Activated CD4-positive, alpha-beta T cell treated with anti-CD3 and anti-CD28 coated beads for 4 hours (primary cell): ENCODE measurements at places on chromosomes 2 and 18.

DNA sequence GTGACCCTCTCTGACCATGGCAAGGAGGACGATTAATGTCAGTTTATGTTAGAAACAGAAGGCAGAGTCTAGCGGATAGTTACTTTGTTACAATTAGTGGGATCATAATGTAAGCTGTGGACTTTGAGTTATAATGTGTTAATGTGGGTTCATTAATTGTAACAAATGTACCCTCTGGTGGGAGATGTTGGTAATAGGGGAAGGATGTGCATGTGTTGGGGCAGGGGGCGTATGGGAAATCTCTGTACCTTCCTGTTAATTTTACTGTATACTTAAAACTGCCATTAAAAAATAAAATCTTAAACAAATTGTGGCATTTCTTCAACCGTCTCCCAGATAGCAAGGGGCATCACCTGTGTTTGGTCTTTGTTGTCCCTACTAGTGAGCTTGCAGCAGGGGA lies 4.8 kb downstream of the UBE2F start:
- DNase-seq, result no peak

DNA sequence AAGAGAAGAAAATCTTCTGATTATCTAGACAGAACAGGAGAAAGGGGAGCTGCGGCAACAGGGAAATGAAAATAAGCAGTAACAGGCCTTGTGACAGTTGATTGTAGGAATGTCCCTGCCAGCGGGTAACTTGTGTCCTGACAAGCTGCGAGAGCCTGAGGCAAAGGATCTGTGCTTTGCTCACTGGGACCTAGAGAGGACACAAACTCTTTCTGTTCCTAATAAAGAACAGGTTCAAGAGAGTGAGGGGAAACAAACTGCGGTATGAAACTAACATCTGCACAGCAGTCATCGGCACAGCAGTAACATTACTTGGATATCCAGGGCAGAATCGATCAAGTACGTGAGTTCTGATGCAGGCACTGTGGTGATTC lies 103.7 kb upstream of the THOC1 start:
- DNase-seq, result no peak

DNA sequence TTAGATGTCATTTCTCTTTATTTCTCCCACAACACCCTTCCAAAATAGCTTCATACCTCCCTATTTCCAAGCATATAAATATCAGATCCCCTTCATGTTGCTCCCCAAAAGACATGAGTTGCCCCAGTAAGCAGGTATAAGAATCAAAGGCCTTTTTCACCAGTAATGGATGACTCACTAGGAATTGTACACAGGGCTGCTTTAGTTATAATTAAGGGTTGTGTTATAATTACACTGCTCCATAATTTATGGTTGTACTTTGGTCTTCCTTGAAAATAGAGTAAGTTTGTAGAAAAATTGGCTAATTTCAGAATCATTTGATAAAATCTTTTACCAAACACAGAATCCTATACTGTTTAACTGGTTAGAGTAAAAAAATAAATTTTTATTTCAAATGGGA lies 8.8 kb upstream of the AQP4 start:
- no peak for DNase-seq

GRCh38 chr18:4276953-4277585 lies 178.0 kb downstream of the DLGAP1 start:
- no peak for DNase-seq

DNA sequence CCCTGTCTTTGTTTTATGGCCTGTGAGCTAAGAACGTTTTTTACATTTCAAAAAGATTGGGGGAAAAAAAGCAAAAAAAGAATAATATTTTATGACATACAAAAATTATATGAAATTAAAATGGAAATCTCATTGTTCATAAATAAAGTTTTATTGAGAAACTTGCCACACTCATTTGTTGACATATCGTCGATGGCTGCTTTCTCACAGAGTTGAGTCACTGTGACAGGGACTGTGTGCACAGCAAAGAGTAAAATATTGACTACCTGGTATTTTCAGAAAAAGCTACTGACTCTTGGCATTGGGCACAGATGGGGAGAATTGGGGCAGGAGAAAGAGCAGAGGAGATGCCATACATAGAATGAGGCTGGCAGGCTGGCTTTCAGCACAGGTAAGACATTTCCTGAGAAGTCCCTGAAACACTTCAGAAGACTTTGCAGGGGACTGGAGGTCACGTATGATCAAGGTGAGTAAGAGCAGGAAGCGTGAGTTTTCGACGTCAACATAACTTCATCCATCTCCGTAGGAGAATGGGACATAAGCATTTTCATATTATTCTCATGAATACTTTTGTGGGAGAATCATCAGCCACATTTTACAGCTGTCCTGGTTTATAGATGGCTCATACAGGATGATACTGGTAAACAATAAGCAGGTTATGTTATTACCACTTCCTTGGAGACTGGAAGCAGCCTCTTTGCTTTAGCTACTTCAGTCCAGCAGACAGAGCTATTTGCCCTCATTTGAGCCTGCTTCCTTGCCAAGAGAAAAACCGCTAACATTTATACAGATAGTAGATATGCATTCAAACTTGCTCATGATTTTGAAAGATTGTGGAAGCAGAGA lies 32.5 kb upstream of the PUM2 start:
- DNase-seq, result no peak

GRCh38 chr18:79579807-79580497 lies 99.7 kb upstream of the CTDP1 start:
- DNase-seq, result no peak

DNA sequence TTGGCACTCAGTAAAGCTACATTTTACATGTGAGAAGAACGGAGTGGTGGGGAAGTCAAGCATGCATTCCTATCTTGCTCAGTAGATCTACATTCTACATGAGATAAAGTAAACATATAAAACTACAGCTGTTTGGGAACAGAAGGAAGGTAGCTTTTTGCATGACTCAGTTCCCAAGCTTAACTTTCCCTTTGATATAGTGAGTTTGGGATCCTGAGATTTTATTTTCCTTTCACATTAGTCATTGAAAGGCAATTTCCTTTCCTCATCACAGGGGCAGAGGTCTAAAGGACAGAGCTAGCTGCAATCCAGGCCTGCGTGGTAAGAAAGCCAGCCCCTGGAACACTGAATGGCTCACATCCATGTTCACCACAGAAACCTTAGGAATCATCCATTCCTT lies 257.2 kb downstream of the SRBD1 start:
- no peak for DNase-seq

GRCh38 chr2:237139123-237139675 lies 53.5 kb downstream of the COPS8 start:
- no peak for DNase-seq

GRCh38 chr2:237383991-237384671 lies 29.8 kb downstream of the COL6A3 start:
- DNase-seq, result no peak

DNA sequence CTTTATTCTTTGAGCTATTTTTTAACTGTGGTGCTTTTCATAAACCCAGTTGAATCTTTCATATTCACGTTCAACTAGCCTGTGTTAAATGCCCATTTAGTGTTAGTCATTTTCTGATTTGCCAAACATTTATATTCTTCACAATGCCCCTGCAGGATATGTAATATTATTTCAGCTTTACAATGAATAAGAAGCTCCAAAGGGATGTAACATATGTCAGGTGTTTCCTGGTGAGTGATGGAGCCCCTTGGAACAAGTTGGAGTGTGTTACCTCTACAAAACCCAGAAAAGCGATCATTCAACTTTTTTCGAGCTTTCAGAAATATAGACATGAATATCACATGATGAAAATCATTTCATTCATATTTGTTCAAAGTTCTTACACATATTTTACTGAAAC lies 471.0 kb upstream of the CDH2 start:
- no peak for DNase-seq

- DNase-seq, result no peak
These were observed 249.5 kb upstream of the TANK start for GRCh38 chr2:160910681-160911080.

- no peak for DNase-seq
These were observed 195.3 kb upstream of the EPHA4 start for GRCh38 chr2:221767106-221768012.

DNA sequence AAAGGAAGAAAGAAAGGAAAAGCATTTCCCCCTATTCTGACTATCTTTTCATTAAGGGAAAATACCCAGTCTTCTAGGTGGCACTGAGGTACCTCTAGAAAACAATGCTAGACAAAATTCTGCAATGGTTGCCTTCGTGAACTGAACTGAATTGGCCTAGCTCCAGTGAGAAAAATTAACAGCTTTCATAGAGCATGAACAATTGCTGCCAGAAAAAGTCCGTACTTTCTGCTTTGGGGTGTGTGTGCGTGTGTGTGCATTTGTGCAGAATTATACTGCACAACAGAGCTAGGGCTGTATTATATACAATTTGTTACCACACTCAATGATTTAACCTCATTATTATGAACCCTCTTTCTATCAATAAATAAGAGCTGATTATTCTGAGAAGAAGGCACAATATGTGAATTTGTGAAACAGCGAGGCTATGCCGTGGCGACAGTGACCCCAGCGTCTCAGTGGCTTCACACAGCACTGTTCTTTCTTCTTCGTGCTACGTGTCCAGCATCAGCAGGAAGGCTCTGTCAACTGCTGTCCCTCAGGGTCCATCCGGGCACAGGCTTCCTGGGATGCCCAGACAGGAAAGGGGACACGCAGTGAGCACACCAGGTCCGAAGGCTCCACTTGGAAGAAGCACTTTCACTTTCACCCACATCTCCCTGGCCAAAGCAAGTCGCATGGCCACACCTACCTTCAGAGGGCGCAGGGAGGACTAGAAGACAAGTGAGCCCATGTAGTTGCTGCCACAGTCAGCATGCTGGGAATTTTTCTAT lies 47.5 kb downstream of the PTGR3 start:
- peak; percentile 24 for DNase-seq

DNA sequence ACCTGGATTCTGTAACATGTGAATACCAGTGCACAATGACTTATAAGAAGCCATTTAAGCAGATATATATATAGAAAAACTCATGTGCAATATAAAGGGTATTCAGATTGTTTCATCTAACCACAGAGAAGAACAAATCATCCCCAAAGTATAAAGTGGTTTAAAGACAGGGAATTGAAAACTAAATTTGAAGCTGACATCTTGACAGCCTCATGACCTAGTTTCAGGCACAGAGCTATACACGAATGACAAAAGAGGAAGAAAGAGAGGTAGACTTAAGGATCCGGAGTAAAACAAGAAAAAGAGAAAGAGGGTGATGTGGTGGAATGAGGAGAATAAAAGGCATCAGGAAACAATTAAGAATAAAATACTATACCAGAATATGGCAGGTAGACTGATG lies 194.5 kb downstream of the EPHA4 start:
- DNase-seq, result no peak

- no peak for DNase-seq
These were observed 68.1 kb downstream of the PARD6G start for GRCh38 chr18:80178935-80179818.

- no peak for DNase-seq
These were observed 144.3 kb upstream of the ZFP36L2 start for GRCh38 chr2:43370705-43371104.

DNA sequence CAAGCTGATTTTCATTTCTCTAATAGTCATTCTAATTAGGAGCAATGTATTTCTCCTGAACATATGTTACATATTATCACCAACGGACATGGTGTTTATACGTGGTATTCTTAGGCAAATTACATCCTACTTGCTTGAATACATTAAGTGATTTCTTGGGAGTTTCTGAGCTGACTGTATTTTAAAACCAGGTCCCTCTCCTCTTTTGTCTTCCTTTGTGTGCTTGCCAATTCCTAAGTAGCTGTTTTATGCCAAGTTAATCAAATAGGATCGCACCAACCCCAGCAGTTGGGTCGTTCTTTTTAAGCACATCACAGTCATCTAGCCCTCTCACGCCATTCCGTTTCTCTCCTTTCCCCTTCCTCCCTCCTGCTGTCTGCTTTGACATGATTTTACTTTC lies 75.4 kb upstream of the MAP2 start:
- DNase-seq, result no peak
